Cortex of kidney (tissue), 1 donor: ENCODE measurements at places on chromosomes 1 and 21.

- DNase-seq: no peak
Measured at GRCh38 chr1:2101531-2101930, 51.3 kb downstream of the PRKCZ start.

DNA sequence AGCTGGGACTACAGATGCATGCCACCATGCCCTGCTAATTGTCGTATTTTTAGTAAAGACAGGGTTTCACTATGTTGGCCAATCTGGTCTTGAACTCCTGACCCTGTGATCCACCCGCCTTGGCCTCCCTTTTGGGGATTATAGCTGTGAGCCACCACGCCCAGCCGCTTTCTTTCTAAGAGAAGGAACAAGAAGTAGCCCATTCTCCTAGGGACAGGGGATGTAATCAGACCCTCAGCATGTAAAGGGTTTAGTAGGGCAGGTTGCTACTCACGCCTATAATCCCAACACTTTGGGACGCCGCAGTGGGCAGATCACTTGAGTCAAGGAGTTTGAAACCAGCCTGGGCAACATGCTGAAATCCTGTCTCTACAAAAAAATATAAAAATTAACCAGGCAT is 189.7 kb downstream of the TOMM20 start:
- DNase-seq: no peak

- no peak for DNase-seq
Measured at GRCh38 chr1:86997538-86997937, 83.1 kb downstream of the HS2ST1 start.

DNA sequence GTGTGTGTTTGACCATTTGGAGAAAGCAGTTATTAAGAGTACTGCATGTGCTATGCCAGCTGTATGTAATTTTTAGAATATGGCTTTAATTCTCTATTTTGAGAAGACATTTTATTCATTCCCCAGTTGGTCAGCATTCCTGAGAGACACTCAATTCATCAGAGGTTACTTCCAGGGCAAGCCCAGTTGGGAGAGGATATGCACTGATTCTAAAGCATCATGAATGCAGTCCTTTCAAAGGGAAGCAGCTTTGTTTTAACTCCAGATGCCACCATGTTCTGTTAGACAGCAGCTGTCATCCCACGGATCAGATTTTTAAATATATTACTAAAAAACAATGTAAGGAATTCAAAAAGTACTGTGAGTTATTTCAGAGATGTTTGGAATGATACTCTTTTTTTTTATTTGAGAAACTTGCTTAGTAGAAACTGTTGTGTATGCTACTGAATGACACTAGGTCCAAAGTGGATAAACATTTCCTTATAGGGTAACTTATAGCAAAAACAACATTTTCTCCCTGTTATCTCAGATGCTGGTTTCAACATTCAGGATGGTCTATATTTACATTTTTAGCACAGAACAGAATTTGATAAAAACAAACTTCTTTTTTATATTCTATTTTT is 149.5 kb upstream of the B3GALT2 start:
- DNase-seq: no peak

DNA sequence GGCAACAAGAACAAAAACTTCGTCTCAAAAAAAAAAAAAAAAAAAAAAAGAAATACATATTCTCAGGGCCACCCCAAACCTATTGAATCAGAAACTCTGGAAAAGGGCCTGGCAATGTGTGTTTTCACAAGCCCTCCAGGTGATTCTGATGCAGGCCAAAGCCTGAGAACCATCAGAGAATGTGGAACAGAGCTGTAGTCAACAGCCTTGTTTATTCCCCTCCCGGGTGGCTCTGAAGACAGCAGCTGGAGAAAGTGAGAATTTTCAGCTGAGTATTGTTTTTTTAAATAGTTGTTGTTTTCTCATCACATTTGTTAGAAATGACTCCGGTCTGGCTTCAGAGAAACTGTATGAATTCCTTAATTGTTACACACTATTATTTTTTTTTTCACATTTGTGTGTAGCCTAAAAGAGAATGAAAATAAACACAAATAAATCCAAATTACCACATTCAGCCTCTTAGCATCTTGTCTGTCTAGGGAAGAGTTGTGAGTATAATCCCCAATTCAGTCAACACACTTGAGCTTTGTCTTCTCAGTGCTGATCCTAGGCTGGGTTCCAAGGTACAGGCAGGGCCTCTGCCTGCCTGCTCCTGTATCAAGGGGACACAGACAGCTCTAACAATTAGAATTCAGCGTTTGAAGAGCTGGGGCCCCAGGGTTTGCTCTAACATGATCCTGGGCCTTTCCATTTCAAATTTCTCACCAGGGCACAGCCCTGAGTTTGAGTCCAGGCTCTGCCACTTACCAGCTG is 6.6 kb upstream of the AZIN2 start:
- no peak for DNase-seq

- no peak for DNase-seq
Measured at GRCh38 chr1:37415611-37416244, 58.7 kb upstream of the ZC3H12A start.

DNA sequence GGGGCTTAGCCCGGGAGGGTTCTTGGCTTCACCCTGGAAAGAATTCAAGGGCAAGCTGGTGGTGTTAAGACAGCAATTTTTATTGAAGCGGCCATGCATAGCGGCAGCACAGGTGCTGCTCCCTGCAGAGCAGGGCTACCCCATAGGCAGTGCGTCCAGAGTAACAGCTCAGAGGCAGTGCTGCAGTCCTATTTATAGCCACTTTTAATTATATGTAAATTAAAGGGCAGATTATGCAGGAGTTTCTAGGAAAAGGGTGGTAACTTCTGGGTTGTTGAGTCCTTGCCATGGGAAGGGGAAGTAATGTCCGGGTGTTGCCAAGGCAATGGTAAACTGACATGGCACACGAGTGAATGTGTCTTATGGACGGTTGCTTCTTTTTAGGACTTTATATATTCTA is 57.0 kb downstream of the VPS26C start:
- DNase-seq: no peak

DNA sequence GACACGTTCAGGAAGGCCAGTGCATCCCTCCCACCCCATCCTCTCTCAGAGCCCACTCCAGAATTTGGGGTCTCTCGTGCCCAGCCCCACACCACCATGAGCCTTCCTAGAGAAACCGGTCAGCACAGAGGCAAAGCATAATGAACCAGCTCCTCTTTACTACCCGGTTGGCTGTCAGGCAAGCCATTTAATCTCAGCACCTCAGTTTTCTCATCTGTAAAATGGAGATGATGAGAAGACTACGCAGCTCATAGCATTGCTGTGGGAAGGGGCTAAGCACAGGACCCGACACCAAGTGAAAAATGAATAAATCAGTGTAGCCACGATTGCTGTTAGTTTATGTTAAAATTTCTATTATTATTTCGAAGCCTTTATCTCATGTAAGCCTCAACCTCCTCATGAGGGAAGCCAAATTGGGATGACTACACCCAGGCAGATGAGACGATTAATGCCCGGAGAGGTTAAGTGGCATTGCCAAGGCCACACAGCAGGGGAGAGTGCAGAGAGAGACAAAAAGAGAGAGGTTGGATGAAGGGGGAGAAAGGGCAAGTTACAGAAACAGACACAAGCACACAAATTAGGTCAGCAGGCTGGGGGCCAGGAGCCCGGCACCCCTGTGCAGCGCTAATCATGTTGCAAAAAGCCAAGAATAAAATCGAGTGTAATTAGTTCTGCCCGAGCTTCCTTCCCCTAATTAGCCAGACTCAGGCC is 25.7 kb downstream of the SDC3 start:
- DNase-seq: no peak

- DNase-seq: no peak
Measured at GRCh38 chr1:22104865-22105437, 37.9 kb downstream of the WNT4 start.

DNA sequence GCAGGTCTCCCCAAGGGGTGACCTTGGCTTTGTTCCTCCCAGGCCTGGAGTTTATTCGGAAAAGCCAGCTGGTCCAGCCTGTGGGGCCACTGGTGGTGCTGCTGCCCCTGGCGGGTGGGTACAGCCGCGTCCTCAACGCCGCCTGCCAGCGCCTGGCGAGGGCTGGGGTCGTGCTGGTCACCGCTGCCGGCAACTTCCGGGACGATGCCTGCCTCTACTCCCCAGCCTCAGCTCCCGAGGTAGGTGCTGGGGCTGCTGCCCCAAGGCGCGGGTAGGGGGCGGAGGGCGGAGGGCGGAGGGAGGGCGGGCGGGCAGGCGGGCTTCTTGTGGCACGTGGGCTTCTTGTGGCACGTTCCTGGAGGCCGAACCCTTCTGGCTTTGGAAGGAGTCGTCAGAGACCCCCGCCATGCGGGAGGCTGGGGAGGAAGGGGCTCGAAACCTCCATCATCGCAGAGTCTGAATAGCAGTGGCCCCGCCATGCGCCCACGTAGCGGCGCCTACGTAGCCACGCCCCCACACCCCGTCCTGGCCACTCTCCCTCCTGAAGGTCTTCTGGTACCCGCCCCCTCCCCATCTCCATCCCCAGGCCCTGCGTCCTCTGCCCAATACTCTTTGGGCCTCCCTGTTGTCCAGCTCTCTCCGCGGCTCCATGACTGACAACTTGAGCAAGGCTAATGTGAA is 16.7 kb downstream of the PCSK9 start:
- DNase-seq: no peak

DNA sequence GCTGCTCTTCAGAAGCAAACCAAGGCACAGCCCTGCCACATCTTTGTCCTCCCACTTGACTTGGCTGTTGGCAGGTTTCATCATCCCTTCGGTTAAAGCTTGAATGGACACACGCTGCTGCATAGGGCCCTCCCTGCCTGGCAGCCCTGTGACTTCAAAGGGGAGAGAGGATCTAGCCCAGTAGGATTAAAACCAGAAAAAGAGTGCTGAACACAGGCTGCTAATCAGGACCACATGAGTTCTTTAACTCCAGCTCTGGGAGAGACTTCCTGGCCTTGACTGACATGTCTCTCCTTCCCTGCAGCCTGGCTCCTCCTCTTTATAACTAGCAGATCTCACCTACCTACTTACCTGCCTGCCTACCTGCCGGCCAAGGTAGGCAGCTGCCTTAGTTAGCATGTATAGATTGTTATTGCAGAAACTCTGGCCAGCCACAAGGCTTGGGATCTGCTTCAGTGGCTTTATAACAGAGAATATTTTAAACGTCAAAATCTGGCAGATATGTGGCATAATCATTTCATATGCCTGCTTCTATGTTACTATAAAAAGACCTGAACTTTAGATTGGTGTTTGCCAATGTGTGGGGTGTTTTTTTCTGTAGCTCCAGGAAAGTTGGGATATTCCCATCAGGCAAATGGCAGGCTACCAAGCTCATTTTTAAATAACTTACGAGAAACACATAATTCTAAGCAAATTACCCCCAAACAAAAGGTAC is 49.4 kb downstream of the ERG start:
- DNase-seq: no peak

- DNase-seq: no peak
Measured at GRCh38 chr1:199272628-199273086, 633.8 kb downstream of the PTPRC start.

GRCh38 chr1:3367376-3367775 is 87.1 kb upstream of the ARHGEF16 start:
- no peak for DNase-seq

- no peak for DNase-seq
Measured at GRCh38 chr1:170284951-170285350, 139.2 kb downstream of the NTMT2 start.

DNA sequence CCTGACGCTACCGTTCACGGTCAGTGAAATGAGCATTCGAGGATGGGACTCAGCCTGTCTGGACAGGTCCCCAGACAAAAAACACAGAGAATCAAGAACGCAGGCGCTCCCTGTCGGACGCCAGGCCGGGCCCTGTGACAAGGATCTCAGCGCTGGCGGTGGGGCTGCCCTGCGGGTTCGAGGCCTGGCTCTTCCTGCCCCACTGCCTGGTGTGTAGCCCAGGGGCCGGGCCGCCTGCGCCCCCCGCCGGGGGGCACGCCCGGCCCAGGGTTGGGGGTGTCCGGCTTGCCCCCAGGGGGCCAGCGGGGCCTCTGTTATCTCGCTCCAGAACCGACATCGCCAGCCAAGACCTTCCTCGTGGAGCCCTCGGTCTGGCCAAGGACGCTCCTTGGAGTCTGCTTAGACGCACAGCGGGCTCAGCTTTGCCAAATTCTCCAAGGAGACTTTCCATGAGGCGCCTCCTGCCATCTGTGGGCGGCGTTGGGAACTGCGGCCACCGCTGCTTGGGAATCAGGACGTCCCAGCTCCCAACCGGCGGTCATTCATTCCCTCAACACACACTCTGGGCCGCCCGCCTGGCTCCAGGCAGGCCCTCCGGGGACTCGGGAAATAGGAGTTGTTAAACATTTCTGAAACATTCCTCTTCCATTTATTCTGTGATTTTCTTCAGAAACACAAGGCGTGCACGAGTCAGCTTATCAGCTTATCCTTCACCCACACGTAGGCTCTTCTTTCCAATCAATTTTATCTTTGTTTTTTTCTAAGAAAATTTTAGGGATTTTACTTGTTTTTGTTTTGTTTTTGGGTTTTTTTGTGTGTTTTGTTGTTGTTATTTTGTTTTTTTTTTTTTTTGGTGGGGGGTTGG is 11.3 kb upstream of the RIPK4 start:
- DNase-seq: no peak

DNA sequence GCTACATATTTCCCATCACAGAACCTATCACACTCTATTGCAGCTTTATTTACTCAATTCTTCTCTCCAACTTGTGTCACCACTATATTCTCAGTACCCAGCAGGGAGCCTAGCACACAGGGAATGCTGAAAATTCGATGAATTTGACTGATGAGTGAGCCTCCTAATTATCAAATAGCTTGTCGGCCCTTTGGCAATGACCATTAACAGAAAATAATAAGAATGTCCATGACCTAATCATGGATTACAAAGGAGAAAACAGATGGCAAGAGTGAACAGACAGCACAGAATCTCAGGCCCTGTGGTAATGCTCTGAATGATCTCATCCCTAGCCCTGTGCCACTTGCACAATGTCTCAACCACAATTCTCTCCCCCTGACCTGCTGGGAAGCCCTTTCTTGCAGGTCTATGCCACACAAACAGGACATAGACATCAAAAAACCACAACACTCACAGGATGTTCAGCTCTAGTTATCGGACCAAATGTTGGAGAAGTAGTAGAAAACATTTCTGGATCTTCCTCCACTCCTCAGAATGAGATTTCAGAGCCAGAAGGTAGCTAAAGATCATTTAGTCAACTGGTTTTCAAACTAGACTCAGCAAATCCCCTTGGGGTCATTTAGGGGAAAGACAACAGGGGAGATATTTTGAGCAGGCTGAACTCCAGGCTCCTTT is 68.4 kb downstream of the LUZP1 start:
- DNase-seq: no peak

- DNase-seq: no peak
Measured at GRCh38 chr1:25760871-25761270, 39.1 kb upstream of the SELENON start.

- DNase-seq: no peak
Measured at GRCh38 chr1:211635597-211636205, 39.7 kb downstream of the NEK2 start.

DNA sequence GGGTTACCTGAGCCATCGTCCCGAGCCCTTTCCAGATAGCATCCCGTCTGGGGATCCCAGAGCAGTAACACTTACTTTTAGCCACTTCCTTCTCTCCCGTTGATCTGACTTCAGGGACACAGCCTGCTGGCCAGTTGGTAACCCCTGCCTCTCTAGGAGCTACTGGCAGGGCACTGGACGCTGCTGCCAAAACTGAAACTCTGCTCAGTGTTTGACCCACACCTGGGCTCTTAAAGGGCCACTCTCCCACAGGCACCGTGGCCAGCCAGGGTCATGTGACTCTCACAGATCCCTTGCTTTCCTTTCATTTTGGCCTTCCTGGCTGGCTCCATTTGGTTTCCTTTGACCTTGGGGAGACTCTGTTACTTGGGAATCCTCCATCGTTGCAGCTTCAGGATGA is at the start of gene PIGR:
Gene PIGR, minus strand, starts transcription at position 206 of the 400 bp plus-strand sequence. CDS start 5,935 bp downstream, outside the sequence.
- no peak for DNase-seq
